Stimulated activated CD8-positive, alpha-beta memory T cell treated with anti-CD3 and anti-CD28 coated beads, Interleukin-15, amount 100 ng/mL, for 1 hour (primary cell): ENCODE measurements at places on chromosomes 6 and 20.

DNA sequence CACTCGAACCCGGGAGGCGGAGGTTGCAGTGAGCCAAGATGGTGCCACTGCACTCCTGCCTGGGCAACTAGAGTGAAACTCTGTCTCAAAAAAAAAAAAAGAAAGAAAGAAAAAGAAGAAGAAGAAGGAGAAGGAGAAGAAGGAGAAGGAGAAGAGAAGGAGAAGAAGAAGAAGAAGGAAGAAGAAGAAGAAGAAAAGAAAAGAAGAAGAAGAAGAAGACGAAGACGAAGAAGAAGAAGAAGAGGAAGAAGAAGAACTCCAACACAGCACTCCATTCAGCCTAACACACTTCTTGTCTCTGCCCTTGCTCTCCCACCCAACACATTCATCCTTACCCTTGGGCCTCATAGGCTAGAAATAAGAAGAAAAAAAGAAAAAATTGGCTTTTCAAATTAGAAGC is 6.9 kb downstream of the ZFP57 start:
- DNase-seq: no peak

GRCh38 chr6:9409126-9409525 is 973.8 kb upstream of the SLC35B3 start:
- DNase-seq: no peak

DNA sequence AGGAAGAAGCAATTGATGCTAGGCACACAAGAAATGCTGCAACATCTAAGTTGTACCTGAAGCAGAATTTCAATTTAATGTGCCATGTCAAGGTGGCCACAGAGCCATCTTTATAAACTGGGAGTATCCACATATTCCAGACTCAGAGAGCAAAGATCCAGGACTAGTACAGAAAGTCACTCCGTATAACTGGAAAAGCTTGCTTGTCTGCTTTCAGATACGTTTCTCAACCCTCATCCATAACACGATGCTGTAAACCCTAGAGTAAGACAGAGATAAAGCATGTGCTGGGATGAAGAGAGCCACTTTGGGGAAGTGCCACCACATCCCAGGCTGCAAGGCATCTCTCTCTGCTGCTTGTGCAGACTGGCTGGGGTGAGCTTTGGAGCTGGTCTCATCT is 134.7 kb downstream of the PACRG start:
- no peak for DNase-seq

- no peak for DNase-seq
These were observed 754 bp upstream of the TMEM170B start for GRCh38 chr6:11536795-11537194.

- no peak for DNase-seq
These were observed 183.2 kb upstream of the TCF21 start for GRCh38 chr6:133705731-133706130.

DNA sequence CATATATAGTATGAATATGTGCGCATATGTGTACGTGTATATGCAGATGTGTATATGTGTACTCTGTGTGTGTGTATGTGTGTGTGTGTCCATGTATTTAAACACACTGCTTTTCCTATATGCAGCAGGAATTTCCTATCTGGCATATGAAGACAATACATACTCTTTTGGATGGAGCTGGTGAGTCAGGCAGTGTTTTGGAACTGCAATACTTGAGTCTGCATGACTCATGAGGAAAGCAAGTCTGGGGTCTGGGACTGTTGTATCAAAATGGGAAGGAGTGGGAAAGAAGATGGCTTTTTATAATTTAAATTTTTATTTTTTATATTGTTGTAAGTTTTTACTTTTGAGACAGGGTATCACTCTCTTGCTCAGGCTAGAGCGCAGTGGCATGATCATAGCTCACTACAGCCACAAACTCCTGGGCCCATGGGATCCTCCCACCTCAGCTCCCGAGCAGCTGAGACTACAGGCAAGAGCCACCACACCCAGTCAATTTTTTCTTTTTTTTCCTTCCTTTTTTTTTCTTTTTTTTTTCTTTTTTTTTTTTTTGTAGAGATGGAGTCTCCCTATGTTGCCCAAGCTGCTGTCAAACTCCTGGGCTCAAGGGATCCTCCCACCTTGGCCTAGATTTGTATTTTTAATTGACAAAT is 72.2 kb downstream of the ATXN1 start:
- DNase-seq: no peak

DNA sequence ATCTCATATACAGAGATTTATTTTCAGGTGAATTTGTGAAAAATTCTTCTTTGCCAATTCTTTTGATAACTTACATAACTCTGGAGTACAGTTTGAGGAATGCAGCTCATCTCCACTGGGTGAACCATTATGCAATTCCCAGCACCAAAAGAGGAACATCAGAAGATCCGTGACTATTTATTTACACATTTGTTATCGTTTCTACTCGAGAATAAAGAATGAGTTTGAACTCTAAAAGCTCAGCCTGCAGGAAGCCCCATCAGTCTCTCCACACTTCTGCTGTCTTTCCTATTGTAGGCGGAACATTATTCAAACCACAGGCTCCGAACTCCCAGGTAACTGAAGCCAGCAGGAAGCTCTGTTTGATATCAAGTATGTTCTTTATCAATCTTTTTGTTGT is 95.9 kb upstream of the IFNGR1 start:
- no peak for DNase-seq

DNA sequence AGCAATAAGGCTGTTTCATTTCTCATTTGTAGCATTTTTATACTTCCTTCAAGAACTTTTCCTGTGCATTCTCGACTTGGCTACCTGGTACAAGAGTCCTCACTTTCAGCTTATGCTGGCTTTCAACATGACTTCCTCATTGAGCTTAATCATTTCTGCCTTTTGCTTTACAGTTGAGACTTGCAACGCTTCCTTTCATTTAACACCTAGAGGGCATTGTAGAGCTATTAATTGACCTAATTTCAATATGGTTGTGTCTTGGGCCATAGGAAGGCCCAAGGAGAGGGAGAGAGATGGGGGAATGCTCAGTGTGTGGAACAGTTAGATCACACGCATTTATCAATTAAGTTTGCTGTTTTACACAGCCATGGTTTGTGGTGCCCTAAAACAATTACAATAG is 37.2 kb downstream of the SLC22A2 start:
- DNase-seq: no peak

GRCh38 chr6:2448826-2449571 is 203.6 kb upstream of the GMDS start:
- no peak for DNase-seq

- DNase-seq: no peak
These were observed 123.8 kb downstream of the RFPL4B start for GRCh38 chr6:112470950-112471349.

DNA sequence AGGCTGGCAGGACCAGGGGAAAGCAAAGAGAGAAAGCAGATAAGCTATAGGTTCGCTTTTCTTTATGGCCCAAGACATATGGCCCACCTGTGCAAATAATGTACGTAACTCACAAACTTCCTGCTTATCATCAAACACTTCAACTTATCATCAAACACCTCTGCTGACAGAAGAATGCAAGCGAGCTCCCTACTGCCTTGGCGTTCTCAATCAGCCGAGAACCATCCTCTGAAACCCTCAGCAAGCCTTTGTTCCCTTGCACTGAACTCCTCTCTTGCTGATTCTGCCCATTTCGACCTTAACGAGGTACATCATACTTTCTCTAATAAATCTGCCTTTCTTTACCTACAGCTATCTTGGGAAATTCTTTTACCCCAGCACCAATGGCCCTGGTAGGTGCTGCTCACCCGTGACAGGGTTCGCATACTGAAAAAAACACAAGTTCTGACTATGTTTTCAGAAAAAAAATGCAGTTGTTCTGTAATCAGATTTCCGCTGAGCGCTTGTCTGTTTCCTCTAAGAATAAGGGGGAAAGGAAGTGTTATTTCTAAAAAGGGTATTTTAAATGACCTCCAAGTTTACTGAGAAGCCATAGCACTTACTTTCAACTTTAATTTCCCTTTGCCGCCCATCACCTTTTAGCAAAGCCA is 28.3 kb downstream of the SERPINB6 start:
- DNase-seq: no peak

DNA sequence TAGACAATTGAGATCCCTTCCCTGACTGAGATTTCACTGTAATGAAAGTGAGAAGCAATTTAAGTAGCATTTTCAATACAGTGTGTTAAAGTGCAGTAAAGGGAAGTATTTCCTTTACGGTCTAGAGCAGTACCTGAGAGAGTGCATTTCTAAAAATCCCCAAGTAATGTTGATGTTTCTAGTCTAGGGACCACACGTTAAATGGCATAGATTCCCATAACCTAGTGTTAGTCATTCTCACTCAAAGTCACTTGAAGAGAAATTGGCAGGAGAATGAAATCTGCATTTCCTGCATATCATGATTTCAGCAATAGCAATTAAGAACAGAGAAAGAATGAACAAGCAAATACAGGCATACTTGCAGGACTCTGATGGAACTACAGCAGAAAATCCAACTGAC is 67.9 kb downstream of the CGA start:
- no peak for DNase-seq

GRCh38 chr6:11989386-11989785 is 22.7 kb upstream of the HIVEP1 start:
- no peak for DNase-seq

- no peak for DNase-seq
These were observed 42.1 kb downstream of the ANKRD6 start for GRCh38 chr6:89475101-89475500.

DNA sequence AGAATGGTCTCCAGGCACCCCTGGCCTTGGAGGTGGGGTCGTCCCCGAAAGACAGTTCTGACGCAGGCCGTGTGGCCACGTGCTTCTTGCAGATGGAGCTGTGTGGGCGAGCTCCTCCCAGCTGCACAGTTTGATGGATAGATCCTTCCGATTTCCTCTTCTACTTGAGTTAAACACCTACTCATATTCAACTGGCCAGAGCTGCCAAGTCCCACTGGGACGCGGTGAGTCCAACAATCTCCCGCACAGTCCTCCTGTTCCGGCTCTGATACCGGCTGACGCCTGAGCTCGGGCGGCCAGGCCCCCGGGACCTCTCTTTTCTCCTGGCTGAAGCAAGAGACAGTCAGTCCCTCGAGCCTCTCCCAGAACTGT is 57.9 kb upstream of the DACT2 start:
- DNase-seq: no peak

DNA sequence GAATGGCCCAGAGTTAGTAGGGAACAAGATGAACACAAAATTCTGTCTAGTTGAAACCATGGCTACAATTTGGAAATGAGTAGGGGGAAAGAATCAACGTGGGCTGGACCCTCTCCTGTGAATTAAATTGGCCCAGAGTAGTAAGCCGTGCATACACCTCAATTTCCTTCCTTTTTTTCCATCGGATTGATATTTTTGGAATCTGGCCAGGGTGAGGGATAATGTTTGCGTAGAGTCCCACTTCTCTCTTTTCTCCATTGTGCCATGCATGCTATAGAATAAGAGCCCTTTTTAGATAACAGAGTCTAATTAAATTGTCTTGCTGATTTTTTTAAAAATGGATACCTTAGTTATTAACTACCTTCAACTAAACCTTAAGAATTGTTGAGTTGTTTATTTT is 35.2 kb downstream of the XRN2 start:
- DNase-seq: no peak

GRCh38 chr6:132998418-132998817 is 184.0 kb downstream of the RPS12 start:
- DNase-seq: no peak

- DNase-seq: no peak
These were observed 9.6 kb upstream of the RHAG start for GRCh38 chr6:49646130-49646824.

DNA sequence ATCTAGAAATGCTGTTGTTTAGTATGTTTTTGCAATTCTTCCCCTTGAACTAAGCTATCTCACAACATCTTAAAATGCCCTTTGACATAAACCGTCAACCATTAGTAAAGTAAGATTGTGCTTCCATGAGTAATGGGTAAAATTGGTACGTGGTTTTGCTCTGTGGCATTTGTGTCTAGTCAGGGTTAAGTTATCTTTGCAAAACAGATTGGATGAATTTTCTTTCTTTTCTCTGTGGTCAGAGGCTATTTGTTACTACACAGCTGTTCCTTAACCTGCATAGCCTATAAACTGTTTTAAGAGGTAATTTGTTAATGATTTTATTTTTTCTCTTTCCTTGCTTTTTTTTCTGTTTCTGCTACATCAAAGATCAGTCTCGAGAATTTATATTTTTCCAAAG is 75.4 kb downstream of the RPP40 start:
- DNase-seq: no peak

GRCh38 chr6:21648475-21649050 is 55.0 kb downstream of the SOX4 start:
- DNase-seq: no peak

DNA sequence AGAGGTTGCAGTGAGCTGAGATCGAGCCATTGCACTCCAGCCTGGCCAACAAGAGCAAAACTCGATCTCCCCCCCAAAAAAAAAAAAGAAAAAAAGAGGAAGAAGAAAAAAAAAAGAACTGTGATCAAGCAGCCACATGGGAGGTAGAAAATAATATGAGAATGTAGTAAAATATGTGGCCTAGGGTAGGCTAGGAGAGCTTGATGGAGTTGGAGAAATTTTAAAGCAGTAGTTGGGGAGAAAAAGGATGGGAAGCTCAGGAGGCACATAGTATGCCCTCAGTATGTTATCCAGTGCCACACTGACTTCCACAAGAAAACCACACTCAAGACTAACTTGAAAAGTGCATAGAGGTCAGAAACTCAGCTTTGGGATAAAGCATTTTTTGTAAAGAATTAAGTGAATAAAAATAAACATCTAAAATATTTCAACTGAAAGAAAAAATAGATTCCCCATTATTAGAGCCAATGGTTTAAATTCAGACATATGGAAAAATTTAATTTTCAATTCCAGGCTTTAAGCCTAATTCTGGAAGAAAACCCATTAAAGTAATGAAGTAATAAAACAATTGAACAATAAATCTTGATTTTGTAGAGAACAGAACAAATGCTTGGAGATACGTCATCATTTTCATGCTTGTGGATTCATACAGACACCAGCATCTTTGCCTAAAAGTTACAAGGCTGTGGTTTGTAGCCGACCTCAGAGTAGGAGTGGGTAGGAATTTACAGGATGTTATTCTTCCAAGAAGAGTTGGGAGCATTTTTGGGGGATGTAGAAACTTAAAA is 34.7 kb downstream of the PLEKHG1 start:
- no peak for DNase-seq

DNA sequence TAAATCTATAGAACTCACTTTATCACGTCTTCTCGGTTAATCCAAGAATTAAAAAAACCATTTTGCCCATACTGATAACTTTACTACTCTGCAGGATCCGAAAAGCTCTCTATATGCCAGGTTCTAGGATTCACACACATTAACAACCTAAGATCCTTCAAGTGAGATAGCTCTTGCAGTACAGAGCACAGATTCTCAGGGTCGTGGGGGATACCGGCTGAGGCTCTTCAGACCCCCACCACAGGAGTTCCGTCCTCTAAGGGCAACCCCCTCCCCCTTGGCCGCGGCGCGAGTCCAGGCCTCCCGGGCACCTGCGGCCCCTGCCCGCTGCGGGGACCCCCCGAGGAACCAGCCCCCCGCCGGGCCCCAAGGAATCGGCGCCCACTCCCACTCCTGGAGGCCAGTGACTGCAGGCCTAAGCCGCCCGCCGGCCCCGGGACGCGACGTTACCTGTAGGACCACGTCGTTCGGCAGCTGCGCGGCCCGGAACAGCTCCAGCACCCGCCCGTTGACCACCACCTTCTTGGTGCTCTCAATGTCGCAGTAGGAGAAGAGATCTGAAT is 892 bp downstream of the REPS1 start:
- DNase-seq: peak; percentile 7
